ENCODE measurements at places on chromosomes 12 and 14.

GRCh38 chr12:4331842-4332241 lies 10.8 kb downstream of the TIGAR start:
- DNase-seq = no peak

DNA sequence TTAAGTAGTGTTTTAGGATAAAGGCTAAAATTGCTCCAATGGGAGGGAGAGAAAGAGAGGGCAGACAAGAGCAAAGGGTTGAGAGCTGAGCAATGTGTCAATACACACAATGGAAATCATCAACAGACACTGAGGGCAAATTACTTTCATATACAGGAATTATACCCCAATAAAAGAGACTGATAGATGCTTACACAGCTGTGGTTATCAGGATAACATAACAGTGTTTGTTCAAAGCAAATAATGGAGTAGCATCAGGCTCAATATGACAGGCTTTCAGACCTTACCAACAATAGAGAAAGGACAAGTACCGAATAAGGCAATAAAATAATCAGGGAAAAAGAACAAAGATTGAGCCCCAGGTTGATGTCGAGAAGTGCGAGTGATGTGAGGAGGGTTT lies 53.4 kb upstream of the DIO2 start:
- no peak for DNase-seq

- no peak for DNase-seq
Measured at GRCh38 chr14:38618514-38618913, 362.6 kb upstream of the CLEC14A start.

DNA sequence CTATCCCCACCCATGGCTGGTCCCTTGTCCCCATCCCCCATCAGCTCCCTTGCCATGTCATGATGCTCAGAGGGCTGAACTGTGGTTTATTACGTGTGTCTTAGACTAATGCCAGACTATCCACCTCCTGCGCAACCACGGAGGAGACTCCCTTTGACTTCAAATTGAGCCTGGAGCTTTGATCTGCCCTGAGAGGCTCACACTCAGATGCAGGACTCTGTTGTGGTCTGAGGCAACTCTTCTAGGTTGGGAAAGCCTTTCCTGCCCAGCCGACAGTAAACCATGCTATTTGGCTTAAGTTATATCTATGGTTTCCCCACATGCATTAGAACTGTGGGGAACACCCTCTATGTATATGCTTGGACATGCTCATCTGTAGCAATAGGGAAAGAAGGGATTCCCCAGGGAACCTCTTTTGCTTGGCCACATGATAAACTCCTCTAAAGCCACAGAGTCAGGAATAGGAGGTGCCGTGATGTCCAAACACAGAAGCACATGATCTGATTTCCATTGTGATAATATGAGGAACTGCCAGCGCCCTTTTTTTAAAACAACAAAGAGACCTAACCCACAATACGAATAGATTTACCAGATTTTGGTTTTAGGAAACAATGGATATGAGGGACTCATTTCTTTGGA lies 11.1 kb upstream of the LGALS3 start:
- DNase-seq = no peak

DNA sequence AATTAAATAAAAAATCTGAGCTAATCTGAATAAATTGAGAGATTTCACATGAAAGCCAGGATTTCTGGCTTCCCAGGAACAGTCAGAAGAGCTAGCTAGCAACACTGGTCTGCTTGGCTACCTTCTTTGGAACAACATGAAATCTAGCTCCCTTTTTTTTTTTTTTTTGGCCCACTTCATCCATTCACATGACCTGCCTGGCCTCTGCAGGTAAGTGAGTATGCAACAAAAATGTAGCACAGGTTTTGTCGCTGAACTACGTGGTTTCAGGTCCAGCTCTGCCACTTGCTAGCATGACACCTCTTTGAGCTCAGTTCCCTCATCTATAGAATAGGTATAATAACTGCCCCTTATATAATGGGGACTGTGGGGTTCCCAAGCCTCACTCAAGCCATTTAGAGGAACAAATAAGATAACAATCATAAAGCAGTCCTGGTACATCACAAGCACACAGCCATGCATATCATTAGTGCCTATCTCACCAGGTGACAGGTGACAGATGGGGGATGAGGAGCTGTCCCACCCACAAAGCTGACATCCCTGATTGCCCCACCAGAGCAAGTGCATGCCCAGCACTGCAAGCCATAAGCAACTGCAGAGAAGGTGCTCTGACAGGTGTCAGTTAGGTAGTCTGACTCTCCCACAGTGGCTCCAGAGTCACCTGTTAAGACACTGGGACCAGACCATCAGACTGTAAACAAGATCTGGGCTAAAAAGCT lies 25.6 kb downstream of the PXN start:
- DNase-seq = no peak

- no peak for DNase-seq
Measured at GRCh38 chr14:21066882-21067502, 3.1 kb upstream of the ARHGEF40 start.

DNA sequence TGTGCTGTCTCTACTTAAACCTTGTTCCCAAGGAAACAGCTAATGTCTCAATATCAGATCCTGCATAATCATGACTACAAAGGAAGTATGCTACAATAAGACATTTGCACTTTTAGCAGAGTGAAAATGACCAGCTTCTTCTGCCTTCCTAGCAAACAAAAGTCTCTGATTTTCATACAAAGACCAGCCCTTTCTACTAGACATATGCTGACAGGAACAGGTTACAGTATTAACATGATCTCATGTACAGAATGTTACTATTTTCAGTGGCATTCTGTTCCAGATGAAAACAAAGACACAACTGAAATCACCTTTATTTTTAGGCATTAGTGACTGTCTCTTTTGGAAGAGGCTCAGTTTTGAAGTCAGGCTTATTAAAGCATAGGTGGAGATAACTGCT lies 228.6 kb downstream of the MED13L start:
- no peak for DNase-seq

GRCh38 chr14:71533390-71533789 lies 398.8 kb upstream of the RGS6 start:
- DNase-seq = no peak

DNA sequence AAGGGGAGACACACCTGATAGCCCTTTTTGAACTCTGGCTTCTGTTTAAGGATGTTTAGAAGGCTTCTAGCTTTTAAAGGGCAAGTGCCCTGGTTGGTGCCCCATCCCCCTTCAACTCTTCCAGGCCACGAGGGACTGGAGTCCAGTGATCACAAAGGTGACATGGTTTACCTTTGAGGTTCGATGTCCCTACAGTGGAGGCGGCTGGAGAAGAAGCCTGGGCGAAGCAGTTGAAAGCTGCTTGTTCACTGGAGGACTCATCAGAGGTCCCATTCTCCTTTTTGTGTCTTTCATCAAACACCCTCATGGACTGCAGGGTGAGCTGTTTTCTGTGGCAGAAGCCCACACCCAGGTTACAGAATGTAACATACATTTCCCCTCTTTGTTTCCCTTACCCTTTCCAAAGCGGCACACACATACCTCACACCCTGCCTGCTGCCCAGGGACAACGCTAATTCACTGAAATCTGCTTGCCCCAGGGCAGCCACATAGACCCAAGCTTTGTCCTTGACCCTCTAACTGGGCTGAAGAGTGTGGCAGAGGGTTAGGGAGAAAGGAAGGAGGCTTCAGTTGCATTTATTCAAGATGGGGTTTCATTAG lies 7.7 kb downstream of the TBX3 start:
- no peak for DNase-seq

- peak; percentile 20 for DNase-seq
Measured at GRCh38 chr12:100141998-100142850, 450 bp downstream of the BLTP3B start.

DNA sequence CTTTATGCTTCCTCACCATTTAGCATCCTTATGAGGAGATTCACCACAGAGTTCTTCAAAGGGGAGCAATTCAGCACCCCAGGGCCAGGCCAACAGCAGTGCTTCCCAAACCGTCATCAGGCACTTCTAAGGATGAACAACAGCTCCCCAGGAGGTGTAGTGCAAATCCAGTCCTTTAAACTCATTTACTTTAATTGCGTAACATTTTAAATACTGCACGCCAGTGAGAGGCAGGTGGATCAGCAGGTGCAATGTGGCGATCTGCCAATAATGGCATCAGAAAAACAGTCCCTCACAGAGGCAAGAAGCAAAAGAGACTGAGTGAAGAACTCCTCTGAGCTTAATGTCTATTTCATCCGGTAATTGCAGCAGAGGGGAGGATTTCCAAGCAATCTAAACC lies 770.9 kb upstream of the FOXG1 start:
- no peak for DNase-seq

GRCh38 chr14:69268223-69268622 lies 8.3 kb downstream of the GALNT16 start:
- DNase-seq = no peak

DNA sequence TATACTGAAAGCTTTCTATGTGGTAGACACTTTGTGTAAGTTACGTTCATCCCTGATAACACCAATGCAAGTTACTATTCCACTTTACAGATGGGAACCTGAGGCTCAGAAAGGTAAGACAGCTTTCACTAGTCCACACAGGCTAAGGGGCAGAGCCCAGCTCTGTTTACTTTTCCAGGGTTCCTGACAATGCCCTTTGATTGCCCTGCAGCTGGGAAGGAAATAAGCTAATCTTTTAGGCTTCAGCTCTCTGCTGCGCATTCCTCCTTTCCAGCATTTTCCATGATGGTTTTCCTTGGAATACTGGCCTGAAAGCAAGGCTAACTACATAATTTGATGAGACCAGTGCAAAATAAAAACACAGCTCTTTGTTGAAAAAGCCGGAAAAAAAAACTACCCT lies 185.7 kb upstream of the BTG1 start:
- DNase-seq = no peak

DNA sequence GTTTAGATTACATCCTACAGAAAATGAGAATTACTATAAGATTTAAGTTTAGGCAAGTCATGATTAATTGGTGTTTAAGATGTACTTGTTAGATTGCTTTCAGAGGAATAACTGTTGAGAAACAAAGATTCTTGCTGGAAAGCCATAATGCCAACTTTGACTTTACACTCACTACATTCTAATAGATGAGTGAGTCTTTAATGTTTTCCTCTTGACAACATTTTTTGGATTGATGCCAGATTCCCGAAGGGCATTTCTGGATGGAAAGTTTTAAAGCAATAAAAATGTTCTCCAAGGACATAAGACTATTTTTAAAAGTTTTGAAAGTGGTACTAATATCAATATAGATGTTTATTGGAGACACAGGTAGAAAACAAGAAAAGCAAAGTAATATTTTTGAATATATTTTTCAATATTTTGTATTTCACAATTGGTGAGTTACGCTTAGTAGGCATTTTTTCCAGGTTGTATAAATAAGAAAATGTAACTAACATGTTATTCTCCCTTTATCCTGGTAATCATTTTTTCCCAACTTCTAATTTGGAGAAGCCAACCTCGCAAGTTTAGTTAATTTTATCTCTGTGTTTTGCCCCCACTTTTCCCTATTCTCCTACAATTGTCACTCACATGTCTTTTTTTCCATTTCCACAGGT lies 307.3 kb downstream of the CEP128 start:
- no peak for DNase-seq

GRCh38 chr14:67453575-67454300 lies 34.8 kb downstream of the TMEM229B start:
- no peak for DNase-seq

DNA sequence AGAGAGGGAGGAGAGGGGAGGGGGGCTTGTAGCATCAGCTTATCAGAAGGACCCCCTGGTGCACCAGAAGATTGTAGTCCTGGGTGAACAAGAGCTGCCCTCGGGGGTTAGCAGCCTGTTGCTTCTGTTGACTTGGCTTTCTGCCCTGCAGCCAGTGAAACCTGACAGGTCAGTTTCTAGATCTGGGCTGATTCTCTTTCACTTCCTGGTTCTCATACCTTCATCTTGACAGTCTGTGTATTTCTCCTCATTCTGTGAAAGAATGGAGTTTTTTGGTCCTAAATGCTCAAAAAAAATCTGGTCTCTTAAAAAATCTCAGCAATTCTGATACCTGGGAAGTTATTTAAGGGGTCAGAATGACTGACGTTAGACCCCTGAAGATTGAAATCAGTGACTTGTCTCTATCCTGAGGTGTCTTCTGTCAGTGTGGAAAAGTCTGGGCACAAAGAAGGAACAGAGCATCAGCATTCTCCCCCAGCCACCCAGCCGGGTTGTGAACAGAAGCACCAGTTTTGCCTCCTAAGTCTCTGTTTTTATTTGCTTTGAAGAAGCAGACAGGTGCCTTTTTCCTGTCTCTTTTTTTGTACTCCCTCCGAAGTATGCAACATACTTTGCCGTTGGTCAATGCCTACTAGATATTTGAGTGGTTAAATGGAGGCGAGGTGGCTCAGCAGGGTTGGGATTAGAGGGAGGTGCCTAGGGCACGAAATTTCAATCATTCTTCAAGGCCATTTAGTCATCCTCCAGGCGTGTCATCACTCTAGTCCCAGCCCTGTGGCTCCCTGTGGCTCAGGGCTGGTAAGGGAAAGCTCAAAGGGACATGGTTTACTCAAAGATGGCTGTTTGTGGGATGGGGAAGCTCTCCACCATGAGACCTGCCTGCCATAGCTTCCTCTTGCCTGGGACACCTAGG lies 24.0 kb downstream of the TTC9 start:
- DNase-seq = no peak

DNA sequence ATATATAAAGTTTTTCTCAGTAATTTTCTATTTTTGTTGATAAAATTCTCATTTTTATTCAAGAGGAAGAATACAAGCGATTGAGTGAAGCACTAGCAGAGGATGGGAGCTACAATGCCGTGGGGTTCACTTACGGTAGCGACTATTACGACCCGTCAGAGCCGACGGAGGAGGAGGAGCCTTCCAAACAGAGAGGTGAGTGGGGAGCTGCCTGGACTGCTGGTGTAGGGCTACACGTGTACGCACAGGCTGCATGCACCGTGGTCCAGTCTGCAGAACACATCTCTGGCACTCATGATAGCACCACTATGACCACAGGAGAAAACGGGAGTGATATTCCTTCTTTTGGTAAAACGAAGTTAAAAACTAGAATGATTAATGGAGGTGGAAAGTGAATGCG lies 3.9 kb downstream of the SFSWAP start:
- DNase-seq = no peak

GRCh38 chr14:103313704-103314103 lies 20.3 kb upstream of the EIF5 start:
- DNase-seq = no peak

DNA sequence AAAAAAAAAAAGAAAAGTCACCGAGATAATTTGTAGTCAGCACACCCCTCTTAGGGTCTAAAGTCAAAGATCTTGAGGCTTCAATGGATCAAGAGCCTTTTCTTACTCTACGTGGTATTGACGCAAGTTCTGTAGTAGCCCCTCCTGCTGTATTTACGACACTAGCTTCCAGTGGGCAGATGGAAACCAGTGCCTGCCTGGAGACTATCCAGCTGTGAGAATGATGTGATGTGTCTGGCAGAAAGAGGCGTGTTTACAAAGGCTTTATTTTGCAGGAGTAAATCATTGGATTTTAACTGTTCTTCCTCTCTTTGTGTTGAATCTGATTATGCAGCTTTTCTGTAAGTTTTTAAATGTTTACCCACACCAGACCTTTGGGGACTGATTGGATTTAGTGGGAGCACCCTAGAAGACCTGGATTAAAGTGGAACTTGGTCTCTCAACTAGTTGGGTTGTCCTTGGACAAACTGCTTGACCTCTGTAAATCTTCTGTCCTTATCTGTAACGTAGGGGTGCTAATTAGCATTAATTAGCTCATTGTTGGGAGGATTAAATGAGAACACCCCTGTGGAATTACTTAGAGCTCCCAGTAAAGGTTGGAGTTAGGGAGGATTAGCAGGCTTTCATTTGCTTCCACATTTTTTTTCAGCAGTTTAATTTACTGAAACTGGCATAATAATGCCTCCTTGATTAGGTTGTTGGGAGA lies 72.4 kb downstream of the RASSF3 start:
- DNase-seq = no peak

- DNase-seq = no peak
Measured at GRCh38 chr12:58961166-58961565, 40.9 kb upstream of the LRIG3 start.

- no peak for DNase-seq
Measured at GRCh38 chr14:85250414-85251189, 279.3 kb upstream of the FLRT2 start.
